Dermis microvascular lymphatic vessel endothelial cell (primary cell): ENCODE measurements at places on chromosomes 16 and 17. TPM values are rescaled to one million over a fixed set of nuclear protein-coding genes. Genes with fewer than 3 reads are reported as not detected.

GRCh38 chr16:3920206-3920605 lies 39.7 kb upstream of the CREBBP start:
- DNase-seq: no peak

GRCh38 chr17:80279895-80280294 lies 19.2 kb downstream of the RNF213 start:
- DNase-seq: no peak

DNA sequence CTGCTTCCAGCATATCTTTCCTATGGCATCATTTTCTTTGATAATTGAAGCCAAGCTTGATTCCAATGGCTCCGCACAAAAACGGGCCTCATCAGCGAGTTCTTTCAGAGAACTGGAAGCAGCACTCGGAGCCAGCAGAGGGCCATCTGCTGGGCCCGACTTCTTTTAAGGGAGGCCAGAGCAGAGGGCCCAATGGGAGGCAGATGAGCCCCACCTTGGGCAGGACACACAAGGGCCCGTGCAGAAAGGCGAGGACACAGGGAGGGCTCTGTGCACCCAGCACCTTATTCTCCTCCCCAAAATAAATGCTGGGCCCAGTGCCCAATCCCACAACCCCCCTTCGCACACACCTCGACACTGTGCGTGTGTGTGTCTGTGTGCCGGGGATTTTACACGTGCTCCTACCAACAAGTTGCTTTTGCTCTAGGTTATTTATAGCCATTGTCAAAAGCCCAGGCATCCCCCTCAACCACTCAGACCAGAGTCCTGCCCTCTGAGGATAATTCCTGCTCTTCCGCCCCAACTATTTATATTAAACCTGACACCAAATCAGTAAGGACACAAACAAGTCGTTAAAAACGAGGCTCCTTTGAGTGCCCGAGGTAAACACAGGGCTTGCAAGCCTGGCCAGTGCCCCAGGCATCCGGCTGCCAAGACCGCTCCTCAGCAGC lies 6.8 kb downstream of the AXIN2 start:
- DNase-seq: no peak

- no peak for DNase-seq
Observed at GRCh38 chr17:42018988-42019387, 902 bp upstream of the NKIRAS2 start.

DNA sequence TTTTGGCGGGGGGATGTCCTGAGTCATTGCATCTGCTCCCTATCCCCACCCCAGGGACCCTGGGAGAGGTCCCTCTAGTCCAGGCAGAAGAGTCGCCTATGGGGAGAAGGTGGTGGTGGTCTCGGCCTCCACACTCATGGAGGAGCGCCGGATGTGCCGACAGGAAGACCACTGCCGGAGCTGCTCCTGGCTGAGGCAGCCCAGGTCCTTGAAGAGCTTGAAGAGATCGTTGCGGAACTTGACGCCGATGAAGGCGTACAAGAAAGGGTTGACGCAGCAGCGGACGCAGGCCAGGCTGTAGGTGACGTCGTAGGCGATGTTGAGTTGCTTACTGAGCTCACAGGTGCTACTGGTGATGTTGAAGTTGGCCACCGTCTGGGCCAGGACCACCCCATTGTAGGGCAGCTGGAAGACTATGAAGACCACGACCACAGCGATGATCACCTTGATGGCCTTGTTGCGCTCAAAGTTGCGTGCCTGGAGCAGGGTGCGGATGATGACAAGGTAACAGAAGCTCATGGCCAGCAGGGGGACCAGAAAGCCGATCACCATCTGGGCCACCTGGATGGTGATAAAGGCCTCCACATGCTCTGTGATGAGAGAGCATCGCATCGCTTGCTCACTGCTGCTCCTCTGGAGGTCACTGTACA lies 10.5 kb downstream of the CCR7 start:
- no peak for DNase-seq

GRCh38 chr17:39225959-39226683 lies 376 bp upstream of the STAC2 start:
- peak; percentile 55 for DNase-seq

- no peak for DNase-seq
Observed at GRCh38 chr17:53837131-53837530, 14.4 kb downstream of the KIF2B start.

DNA sequence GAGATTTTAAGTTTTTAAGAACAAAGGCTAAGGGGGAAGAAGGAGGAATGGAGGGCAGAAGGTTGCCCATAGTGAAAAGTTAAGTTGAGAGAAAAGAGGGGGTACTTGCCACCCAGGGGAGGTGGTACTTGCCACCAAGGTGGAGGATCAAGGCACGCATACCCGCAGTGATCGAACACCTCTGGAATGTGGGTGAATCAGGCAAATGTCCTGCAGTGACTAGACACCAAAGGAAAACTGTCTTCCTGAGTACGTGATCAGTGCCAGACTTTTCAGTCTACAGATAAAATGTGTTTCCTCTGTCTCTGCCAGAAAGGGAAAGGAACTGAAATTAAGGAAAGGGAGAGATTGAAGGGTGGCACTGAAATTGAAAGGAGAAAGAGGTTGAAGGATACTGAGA lies 2285.3 kb downstream of the TP53TG3F start:
- DNase-seq: no peak

DNA sequence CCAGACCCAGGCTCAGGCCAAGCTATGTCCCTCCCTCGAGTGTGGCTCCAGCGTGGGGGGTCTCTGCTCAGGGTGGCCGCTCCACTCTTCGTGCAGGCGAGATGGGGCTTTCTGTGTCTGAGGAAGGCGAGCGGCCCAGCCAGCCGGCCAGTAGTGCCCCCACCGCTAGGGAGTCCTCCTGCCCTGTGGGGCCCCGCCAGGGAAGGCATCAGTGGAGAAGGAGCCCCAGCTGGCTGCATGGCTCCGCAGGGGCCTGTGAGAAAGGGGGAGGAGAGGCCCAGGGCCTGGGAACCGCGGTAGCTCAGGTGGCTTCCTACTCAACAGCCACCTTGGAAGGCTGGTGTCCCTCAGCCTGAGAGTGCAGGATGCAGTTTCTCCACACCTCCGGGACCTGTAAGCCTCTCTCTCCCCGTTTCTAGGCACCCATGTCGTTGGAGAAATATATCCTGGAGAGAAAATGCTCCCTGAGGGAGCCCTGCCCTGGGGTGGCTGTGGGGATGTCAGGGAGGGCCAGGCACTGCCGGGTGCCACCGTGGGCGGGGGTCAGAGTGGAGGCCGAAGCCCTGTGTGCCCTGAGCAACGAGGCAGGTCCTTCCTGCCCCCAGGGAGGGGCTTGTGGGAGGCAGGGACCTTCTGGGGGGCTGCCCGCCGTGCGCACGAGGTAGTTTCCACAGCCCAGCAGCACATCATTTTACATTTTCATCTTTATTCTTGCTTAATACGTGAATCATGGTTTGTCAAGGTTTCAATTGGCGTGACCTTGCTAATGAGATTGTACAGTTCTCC lies 3.3 kb downstream of the PIGQ start:
- no peak for DNase-seq

GRCh38 chr16:50381679-50382440 lies 13.1 kb upstream of the BRD7 start:
- no peak for DNase-seq

DNA sequence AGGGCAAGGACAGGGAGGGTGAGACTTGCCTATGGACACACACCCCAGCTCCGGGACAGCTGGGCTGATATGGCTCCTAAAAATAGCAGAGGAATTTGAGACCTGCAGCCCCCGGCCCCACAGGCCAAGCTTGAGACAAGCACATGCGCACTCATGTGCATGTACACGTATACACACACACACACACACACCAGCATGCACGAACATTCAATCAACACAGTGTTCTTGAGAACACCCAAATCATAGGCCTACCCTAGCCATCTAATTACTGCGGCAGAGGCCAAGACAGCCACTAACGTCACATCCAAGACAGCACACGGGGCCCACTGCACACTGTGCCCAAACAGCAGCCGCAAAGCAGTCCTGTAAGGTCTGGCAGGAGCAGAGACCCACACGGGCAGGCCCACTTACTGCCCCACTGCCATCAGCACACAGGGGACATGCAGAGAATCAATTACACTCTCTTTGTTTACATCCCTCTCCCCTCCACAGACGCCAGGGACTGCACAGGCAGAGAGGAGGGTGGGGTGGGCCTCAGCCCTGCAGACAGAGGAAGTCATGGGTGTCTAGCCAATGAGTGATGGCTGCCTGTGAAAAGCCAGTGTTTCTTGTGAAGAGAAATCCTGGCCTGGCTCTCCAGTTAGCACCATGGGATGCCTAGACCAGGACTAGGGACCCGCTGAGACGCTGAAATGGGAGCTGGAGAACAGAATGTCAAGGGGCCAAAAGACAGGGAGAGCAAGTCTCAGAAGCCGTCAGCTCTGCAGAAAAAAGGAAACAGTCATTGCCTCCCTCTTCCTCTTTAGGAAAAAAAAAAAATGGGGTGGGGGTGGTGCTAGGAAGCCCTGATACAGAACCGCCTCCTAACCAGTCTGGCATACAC lies 39.3 kb downstream of the MYO18A start:
- peak; percentile 64 for DNase-seq

GRCh38 chr17:29037739-29038084 lies 5.2 kb upstream of the PIPOX start:
- no peak for DNase-seq

DNA sequence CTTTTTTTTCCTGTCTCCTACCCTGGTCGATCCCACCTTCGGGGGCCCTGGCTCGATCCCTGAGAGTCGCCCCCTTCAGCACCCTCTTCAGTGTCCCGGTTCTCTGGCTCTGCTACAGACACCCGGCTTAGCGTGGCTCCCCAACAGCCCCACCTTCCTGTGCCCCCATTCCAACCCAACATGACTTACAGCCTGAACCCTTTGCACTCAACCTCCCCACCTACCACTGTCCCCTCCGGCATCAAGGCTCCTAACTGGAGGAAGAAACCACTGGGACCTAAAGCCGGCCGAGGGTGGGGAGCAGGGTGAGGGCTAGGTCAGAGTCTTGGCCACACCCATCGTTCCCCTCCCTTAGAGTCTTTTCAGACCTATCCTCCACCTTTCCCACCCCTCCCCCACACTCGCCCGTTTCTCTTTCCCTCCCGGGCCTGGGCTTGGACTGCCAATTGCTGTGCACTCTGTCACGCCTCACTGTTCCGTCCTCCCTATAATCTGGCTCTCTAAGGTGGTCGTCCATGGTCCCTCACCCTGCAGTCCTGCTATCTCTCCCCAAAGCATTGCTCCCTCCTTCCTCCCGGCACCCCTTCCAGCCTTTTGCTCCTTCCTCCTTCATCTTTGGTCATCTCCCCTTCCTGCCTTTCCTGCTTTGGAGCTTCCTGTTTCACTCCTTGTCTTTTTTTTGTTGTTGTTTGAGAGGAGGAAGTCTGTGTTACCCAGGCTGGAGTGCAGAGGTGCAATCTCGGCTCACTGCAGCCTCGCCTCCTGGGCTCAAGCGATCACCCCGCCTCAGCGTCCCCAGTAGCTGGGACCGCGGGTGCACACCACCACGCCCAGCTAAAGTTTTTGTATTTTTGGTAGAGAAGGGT lies 890 bp upstream of the CLDN7 start:
- no peak for DNase-seq

PYDC1 gene
- total RNA-seq: not detected in 2 replicates

NPB gene
- 0.13 TPM in 1 of 2 replicates, not detected in the other for total RNA-seq

ITGB4 gene
- 16.9 and 37.6 TPM in 2 replicates for total RNA-seq

CDRT4 gene
- 0.64 and 1.3 TPM in 2 replicates for total RNA-seq

OTOP2 gene
- not detected in 2 replicates for total RNA-seq

ADAMTS18 gene
- 7.4 and 25.2 TPM in 2 replicates for total RNA-seq

ST6GALNAC2 gene
- 0.13 and 0.25 TPM in 2 replicates for total RNA-seq
